Cerebellar nuclear complex (tissue), 1 donor: ENCODE measurements at places on chromosomes 13 and 19.

GRCh38 chr13:102799426-102800144 is 666 bp downstream of the BIVM start:
- no peak for DNase-seq

GRCh38 chr13:34207334-34207733 is 389.4 kb downstream of the RFC3 start:
- DNase-seq, result no peak

DNA sequence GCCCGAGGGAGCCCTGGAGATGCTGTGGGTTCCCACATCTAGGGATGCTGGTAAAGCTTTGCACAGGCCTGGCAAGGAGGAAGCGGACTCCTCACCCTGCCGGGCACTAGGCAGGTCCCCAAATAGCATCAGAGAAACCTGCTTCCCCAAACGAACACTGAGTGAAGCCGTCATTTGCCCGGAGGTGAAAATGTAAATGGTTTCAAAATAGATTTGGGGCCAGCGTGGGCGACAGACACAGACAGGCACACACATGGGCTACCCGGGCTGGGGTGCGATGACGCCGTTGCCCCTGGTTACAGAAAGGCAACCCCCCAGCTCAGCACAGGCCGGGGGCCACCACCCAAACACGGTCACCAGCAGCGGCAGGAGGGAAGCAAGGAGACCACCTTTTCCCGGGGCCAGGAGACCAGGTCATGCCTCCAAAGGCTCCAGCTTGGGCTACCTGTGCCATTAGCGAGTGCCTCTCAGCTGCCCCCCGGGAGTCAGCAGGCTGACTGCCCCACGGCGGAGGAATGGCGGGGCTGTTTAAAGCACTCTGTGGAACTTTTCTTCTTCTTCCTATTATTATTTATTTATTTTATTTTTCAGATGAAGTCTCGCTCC is 47.5 kb upstream of the NDUFS7 start:
- no peak for DNase-seq

- no peak for DNase-seq
These were observed 386.1 kb upstream of the NBEA start for GRCh38 chr13:34555988-34556387.

GRCh38 chr13:19382111-19382510 is 179.2 kb downstream of the TPTE2 start:
- DNase-seq, result no peak

GRCh38 chr13:85538957-85539356 is 260.3 kb downstream of the SLITRK6 start:
- DNase-seq, result no peak

- DNase-seq, result no peak
These were observed 8.9 kb downstream of the HAS1 start for GRCh38 chr19:51714848-51715247.

DNA sequence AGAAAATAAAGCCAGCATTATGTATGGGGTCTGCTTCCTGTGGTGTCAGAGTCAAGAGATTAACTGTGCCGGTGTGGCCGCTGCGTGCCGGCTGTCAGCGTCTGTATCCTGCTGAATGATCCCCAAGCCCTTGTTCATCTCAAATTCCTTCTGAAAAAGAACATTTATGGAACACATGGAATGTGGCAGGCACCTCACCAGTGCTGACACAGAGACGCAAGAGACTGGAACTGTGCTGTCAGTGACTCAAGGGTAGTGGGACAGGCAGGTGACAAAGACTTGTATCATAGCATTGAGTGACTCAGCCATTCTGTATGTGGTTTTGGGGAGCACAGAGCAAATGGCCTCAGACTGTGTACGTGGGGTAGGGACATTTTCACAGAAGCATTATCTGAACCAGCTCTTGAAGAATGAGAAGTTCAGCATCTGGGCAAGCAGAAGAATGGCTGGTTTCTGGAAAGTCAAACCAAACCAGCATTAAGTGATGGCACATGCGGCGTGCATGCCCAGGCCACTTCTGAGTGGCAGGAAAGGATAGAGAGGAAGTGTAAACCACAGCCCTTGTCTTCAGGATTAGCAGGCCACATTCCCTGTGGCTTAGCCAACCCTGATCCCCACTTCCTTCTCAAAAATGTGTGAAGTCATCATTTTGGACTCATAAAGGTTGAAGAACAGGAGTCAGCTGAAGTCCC is 54.0 kb upstream of the IRS2 start:
- no peak for DNase-seq

DNA sequence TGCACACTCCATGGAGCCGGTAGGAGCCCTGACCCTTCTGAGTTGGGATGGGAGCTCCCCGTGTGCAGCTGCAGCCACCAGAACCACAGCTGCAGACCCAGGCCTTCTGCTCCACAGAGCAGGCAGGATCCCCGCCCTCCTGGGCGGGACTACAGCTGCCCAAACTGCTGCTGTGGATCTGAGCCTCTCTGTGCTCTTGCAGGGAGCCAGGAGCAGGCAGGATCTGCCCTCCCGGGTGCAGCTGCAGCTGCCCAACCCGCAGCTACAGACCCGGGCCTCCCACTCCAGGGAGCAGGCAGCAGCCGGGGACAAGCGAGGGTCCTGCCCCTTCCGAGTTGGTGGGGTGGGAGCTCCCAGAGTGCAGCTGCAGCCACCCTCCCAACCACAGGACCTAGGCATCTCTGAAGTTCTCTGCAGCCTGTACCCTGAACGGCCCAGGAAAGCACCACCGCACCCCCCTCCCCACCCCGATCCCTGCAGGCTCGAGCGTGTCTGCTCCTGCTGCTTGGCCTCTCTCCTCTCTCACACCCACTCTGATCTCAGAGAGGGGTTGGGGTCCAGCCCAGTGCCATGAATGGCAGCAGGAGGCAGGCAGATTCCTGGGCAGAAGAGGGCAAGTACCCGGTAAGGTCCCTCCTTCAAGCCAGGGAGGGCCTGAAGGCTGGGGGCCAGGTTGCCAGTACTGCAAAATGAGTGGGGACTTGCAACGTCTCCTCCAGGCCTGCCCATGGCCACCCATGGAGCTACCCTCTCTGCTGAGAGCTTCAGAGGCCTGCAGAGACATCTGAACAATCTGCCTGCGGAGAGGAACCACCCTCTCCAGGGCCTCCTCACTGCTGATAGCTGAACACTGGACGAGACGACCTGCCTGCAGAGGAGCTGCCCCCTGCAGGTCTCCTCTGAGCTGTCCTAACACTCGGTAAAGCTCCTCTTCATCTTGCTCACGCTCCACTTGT is 16.4 kb upstream of the EMP3 start:
- no peak for DNase-seq

GRCh38 chr19:2758601-2759313 is 18.9 kb upstream of the SLC39A3 start:
- no peak for DNase-seq

DNA sequence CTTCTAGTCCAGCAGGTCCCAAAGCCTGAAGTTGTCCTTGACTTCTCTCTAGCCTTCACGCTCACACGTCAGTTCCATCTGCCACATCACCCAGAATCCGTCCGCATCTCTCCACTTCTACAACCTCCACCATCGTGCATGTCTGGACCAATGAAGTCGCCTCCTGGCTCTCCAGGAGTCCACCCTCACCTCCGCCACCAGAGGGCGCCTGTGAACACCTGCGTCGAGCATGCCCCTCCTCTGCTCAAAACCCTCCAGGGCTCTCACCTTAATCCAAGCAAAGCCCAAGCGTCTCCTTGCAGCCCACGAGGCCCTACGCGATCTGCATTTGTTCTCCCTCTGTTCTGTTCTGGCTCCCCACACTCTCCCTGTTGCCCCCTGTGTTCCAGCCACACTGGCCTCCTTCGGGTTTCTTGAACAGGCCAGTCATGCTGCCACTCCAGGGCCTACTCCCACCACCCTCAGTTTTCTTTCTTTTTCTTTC is 3.7 kb downstream of the USHBP1 start:
- no peak for DNase-seq

- DNase-seq, result no peak
These were observed 34.9 kb downstream of the TNFSF13B start for GRCh38 chr13:108304170-108305016.

GRCh38 chr13:100364591-100364990 is 224.0 kb downstream of the GGACT start:
- no peak for DNase-seq

DNA sequence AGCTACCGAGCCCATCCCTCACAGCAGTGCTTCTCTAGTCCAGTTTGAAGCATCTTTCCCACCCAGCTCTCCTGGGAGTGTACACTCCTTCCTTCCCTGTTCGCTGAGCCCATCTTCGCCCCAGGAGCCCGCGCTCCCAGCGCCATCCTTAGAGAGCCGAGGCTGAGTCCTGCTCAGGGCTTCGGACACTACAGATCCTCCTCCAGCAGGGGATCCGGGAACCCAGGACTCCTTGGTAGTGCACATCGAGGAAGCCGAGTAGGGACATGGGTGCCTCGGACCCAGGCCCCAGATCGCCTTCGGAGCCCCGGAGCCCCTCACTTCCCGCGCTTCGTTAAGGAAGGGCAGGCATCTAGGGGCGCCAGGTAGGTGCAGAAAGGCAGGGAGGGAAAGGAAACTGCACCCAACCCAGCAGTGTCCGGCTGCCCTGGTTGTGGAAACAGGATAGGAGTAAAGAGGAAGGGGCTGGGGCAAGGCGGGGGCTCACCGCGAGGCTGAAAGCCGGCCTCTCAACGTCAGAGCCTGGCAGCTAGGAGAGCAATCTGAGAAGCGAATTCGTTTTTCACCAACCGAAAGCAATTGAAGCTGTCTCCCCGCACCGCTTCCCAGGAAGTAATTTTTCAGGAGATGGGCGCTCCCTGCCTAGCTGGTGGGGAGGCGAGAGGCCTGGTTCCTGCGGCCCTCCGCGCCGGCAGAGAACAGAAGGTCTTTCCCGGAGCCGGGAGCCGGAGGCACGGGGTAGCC is 1.0 kb downstream of the PDX1 start:
- no peak for DNase-seq

DNA sequence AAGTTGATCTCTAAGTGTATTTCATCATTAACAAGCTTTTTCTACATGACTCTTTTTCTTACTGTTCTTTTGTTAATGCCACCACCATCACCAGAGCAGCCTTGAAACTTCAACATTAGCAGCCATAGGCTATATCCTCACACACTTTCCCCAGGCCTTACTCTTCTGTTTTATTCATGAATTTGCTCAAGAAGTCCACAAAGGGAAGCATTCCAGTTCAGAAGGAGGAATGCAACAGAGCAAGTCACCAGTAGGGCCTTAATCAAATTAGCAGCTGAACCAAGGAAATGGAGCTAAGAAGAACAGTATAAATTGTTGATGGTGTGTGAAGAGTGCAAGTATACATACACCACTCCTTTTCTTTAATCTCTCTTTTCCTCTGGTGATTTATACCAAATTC is 223.1 kb downstream of the NBEA start:
- no peak for DNase-seq

GRCh38 chr13:39810091-39810877 is 154.8 kb downstream of the COG6 start:
- no peak for DNase-seq

DNA sequence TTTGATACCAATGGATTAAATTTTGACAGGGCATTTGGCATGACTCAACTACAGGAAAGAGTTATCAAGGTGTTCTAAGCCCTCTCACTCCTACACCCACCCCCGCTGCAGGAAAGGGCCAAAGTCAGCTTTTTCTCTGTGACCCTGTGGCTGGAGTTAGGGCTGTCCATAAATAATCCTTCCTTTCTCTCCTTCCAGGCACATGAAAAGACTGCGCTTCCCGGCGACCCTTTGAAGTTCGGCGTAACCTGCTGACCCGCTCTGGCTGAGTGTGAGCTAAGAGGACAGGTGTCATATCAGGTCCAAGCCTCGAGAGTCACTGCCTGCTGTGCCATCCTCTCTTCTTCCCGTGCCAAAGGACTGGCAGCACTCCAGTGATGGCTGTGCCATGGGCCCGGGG is 25.6 kb downstream of the ZNF114 start:
- no peak for DNase-seq

DNA sequence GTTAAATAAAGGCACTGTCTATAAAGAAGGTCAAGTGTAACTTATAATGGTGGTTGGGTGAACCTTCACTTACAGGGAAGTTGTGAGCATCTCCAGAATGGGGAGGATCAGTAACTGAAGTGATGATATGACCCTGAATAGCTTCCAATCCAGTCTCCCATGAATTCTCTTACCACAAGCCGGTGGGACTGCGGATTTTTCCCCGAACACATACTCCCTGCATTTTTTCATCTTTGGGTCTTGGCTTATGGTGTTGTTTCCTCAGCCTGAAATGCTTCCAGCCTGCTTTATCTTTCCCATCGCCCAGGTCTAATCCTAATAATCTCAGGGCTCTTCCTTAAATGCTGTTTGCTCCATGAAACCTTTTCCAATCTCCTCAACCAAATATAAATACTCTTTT is 2.0 kb upstream of the CSNK1A1L start:
- no peak for DNase-seq

- DNase-seq, result no peak
These were observed 8.9 kb upstream of the FARP1 start for GRCh38 chr13:98133946-98134345.

DNA sequence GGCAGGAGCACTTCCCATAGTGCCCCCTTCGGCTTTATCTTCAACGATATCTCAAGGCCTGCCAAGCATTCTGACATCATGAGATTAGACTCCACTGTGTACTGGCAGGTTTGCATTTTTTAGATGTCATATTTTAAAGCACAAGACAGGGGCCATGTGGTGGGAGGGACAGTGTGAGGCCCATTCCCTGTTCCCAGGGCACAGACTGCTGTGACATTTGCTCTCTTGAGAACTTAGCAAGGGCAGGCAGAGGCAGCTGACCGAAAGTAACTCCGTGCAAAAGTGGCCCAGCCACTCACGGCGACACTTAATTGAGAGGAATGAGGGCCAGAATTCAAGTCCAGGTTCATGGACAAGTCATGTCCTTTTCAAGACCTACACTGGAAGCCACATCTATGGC is 201.8 kb downstream of the COL4A1 start:
- no peak for DNase-seq

GRCh38 chr13:99982731-99983498 is 1.3 kb downstream of the ZIC2 start:
- DNase-seq, result no peak
